NCI-H2029 treated with DMSO at 0.1 percent for 48 hours (cell line): ENCODE measurements at places on chromosomes 3 and 15.

GRCh38 chr3:25354071-25354470, 74.0 kb upstream of the RARB start:
- no peak for DNase-seq

DNA sequence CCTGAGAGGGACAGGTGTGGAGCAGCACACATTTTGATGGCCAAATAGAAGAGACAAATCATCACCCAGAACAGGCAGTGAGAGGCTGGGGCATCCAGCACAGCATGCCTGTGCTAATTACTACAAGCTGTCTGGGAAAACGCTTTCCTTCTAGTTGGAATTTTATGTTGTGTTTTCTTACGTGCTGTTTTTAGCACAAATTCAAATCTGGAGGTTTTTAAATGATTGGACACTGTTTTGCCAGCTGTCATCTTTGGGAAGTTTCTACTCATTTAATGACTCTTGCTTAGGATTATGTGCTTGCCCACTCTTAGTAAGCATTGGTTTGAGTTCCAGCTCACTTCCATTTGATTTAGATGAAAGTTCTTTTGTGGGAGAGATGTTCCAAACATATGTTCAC, 43.5 kb downstream of the EAF1 start:
- DNase-seq: no peak

- peak; percentile 44 for DNase-seq
These were observed 45.8 kb upstream of the FSIP1 start for GRCh38 chr15:39828374-39828931.

- DNase-seq: no peak
These were observed 76.5 kb downstream of the AQR start for GRCh38 chr15:34892963-34893591.

GRCh38 chr3:60046210-60046609, 996.4 kb upstream of the CFAP20DC start:
- DNase-seq: no peak

GRCh38 chr15:37061996-37062395, 38.4 kb downstream of the MEIS2 start:
- DNase-seq: no peak

DNA sequence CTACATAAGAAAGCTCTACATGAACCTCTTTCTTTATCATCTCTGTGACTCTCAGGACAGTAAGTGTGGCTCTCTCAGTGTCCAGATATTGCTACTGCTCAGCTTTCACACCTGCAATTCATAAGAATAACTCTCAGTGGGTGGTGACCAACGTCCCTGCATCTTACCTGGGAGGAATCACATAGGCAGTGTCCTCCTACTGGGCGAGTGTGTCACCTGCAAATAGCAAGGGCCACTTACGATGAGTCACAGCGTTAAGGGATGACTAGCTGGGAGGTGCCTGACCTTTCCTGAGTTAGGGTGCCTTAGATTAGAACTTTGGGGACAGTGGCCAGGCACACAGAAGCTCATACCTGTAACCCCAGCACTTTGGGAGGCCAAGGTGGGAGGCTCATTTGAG, 90.8 kb upstream of the C3orf80 start:
- DNase-seq: no peak

GRCh38 chr3:126264952-126265351, 84.6 kb upstream of the ALDH1L1 start:
- DNase-seq: no peak

DNA sequence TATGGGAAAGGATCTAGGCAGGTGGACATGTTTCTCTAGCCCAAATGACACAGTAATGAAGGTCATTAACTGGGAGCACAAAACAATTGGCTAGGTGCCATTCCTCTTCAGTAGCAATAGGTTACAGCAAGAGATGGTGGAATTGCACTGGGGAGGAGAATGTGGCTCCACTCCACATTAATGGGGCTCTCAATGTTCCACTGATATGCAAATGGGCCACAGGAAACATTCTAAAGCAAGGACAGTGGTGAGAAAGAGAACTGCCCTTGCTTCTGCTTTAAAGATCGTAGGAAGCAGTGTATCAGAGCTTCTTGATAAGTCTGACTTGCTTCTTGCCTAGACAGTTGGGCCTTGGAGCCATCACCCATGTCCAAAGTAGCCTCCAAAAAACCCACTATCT, 271.4 kb upstream of the PPP2R3A start:
- DNase-seq: peak; percentile 94

DNA sequence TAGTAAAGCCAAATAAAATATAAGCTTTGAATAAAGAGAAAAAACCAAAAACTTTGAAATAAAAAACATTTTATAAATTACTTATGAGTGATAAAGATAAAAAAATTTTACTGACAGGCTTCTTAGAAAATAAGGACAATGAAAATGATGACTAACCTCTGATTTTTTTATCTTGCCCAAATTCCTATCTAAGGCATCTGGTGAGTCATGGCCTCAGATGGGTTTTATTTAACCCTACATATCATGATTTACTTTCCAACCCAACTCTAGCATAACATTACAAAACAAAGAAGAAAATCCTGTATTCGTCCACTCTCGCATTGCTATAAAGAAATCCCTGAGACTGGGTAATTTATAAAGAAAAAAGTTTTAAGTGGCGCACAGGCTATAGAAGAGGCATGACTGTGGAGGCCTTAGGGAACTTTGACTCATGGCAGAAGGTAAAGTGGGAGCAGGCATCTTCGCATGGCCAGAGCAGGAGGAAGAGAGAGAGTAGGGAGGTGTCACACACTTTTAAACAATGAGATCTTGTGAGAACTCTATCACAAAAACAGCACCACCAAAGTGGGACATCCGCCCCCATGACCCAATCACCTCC, 152.1 kb downstream of the NEK10 start:
- no peak for DNase-seq

DNA sequence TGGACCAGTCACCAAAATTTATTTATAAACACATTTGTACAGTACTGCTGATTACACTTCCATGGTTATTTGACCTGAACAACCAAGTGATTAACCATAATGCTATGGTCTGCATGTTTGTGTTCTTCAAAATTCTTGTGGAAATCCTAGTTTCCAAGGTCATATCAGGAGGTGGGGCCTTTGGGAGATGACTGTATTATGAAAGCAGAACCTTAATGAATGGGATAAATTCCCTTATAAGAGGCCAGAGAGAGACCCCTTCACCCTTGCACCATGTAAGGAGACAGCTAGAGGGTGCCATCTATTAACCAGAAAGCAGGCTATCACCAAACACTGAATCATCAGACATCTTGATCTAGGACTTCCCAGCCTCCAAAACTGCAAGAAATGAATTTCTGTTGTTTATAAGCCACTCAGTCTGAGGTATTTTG, 1.9 kb downstream of the SCAPER start:
- no peak for DNase-seq

DNA sequence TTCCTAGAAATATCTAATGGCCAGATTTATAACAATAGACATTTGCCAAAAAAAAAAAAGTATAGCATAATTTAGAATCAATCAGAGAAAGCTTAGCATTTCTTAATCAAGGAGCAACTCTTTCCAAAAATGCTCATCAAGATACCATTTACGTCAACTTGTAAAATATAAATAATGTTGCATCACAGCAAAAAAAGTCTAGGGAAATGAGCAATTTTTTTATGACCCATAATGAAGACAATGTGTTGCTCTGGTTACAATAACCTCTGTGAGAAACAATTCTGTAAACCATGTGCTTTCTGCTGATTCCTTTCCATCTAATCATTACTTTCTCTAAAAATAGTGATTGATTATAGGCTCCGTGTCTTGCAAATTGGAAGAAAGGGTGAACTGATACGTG, 36.3 kb downstream of the KBTBD8 start:
- DNase-seq: no peak

DNA sequence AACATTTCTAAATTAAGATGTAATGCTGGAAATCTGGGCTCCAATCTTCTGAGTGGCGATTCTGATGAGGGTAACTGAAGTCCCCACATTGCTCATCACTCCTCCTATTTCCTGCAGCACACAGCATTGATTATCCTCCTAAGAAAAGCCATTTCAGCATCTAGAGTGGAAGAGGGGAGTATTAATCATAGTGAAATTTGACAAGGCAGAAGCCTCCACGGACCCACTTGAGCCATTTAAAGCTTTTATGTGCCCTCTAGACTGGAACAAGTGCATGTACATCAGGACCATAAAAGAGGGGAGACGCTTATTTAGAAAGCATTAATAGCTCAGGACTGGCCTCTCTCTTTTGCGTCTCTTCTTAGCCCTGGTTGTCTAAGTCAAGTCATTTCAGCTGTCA, 25.8 kb downstream of the AQP9 start:
- DNase-seq: peak; percentile 24

DNA sequence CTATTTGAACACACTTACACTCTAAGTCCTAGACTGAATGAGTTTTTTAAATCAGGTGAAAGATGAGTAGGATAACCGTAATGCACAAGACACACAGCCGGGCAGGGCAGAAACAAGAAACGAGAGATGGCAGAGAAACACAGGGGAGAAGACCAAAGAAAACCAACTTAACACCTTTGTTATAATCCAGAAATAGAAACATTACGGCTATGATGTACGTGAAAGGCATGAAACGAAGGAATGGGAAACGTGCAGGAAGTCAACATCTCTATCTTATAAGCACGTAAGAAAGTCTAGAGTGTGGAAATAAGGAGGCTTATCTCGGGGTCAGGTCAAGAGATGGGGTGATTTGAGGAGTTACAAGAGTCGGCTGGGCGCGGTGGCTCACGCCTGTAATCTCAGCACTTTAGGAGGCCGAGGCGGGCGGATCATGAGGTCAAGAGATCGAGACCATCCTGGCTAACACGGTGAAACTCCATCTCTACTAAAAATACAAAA, 1.9 kb upstream of the TNFSF10 start:
- DNase-seq: no peak

- DNase-seq: peak; percentile 7
These were observed 280.6 kb downstream of the ROBO2 start for GRCh38 chr3:77320514-77320913.
